Cardiac atrium fibroblast (primary cell): ENCODE measurements at places on chromosomes 7 and 10. TPM values are rescaled to one million over a fixed set of nuclear protein-coding genes. Genes with fewer than 3 reads are reported as not detected.

Gene RET
- total RNA-seq: under 0.01 TPM in 1 of 2 replicates, not detected in the other

Gene GSTO2
- total RNA-seq: 0.32 and 0.36 TPM in 2 replicates

Gene SPDYE11
- not detected in 2 replicates for total RNA-seq

Gene GRB10
- total RNA-seq: 39.5 and 41.0 TPM in 2 replicates

Gene TOMM7
- total RNA-seq: 107 and 147 TPM in 2 replicates

Gene LIPK
- total RNA-seq: not detected in 2 replicates

Gene CCZ1
- total RNA-seq: 33.0 and 45.2 TPM in 2 replicates

Gene HSPA14
- 7.0 and 9.2 TPM in 2 replicates for total RNA-seq

Gene AQP1
- 4.4 and 7.9 TPM in 2 replicates for total RNA-seq

Gene BTBD16
- total RNA-seq: not detected in 2 replicates

Gene FAM180A
- total RNA-seq: 0.18 and 0.49 TPM in 2 replicates

Gene WASL
- total RNA-seq: 22.2 and 23.8 TPM in 2 replicates

Gene SPDYE16
- total RNA-seq: not detected in 2 replicates

Gene SUN1
- 70.2 and 73.1 TPM in 2 replicates for total RNA-seq

Gene RPEL1
- total RNA-seq: under 0.01 TPM in 1 of 2 replicates, not detected in the other

Gene ANXA8
- total RNA-seq: 0.16 and 0.54 TPM in 2 replicates

Gene GFRA1
- 0.36 and 5.8 TPM in 2 replicates for total RNA-seq

Gene SIRT1
- 9.6 and 10.1 TPM in 2 replicates for total RNA-seq

Gene ECD
- total RNA-seq: 23.5 and 28.4 TPM in 2 replicates

Gene FAM241B
- total RNA-seq: not detected in 2 replicates

Gene FAM170B
- total RNA-seq: not detected in 2 replicates

Gene DNAH11
- under 0.01 TPM in 2 replicates for total RNA-seq

Gene CABCOCO1
- 0.81 TPM in 1 of 2 replicates, not detected in the other for total RNA-seq

Gene FEZF1
- total RNA-seq: not detected in 2 replicates

Gene SEMA4G
- total RNA-seq: 0.81 and 4.2 TPM in 2 replicates
